ENCODE measurements at places on chromosomes 7 and 10.

DNA sequence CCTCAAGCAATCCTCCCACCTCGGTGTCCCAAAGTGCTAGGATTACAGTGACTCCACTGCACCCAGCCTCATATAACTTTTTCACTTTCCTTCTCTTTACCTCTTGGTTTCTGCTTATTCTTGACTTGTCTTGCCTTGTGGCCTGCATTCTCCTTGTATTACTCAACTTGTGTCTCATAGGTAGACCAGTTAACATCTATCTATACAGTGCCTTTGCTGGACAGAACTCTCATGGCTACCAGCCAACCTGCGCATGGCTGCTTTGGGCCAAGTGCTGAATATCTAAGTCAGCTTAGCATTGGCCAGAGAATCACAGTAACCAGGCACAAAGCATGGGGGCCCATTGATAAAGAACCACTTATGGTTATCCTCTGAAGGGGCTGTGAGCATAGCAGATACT is 42.6 kb upstream of the ZNRF2 start:
- no peak for DNase-seq

GRCh38 chr10:71779641-71780040 is 6.3 kb upstream of the VSIR start:
- DNase-seq = no peak

DNA sequence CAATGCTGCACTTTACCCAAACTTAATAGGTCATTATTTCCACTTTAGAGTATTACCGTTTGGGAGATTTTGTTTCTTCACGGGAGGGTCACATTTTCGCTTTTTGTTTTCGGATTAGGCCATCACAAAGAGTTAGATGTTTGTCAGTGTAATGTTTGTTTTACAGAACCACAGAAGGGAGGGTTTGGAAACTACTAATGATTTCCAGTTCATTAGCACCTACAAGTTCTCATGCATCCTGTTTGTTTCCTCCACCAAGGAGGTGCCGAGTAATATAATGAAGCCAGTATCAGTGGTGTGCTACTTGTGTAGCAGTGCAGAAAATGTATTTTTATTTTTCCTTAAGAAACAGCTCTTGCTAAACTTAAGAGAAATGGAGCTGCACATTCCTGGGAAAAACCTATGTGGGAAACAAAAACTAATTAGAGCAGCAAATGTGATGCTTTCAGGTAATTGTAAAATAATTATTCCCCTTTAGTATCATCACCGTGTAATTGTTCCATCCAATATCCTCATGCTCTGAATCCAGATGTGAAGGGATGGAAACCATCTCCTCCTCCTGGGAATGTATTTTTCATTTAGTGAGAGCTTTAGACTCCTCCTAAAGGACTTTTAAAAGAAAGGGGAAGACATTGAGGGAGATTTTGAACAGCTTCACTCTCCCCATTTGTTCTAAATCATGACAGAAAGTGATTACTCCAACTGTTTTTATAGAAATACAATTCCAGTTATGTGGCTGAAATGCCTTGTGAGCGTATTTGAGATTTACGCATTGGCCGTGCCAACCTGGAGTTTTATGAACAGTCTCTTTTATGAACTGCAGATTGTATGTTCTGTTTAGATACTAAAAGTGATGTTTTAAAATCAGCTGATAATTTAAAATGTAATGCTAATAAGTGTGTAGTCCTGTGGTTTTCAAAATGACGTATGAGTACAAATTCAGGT is 5.6 kb downstream of the CELF2 start:
- no peak for DNase-seq

GRCh38 chr10:58275261-58275660 is 6.3 kb downstream of the CISD1 start:
- DNase-seq = no peak

GRCh38 chr10:77673515-77674140 is 36.0 kb upstream of the KCNMA1 start:
- DNase-seq = no peak

DNA sequence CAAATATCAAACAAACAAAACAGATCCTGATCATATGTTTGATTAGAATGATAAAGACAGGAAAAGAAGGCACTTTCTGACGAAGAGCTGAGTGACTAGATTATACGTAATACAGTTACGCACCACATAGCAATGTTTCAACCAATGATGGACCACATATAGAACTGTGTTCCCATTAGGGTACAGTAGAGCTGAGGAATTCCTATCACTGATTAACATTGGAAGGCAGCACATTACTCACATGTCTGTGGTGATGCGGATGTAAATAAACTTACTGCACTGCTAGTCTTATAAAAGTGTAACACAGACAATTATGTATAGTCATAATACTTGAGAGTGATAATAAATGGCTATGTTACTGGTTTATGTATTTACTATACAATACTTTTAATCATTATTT is 98.3 kb downstream of the PTN start:
- DNase-seq = no peak

DNA sequence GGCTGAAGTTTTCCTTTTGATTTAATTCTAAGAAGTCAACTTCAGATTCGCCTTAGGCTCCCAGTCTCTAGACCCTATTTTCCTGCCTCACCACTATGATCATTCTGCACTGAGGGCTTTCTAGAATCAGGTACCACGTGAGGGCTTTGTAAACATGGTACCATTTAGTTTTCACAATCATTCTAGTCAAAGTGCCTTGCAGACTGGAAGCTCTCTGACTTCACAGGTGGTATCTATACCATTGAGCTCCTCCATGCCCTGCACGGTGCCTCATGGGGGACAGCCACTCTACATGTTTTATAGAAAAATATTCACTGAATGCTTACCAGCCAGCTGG is 106.5 kb downstream of the ABLIM1 start:
- DNase-seq = no peak

DNA sequence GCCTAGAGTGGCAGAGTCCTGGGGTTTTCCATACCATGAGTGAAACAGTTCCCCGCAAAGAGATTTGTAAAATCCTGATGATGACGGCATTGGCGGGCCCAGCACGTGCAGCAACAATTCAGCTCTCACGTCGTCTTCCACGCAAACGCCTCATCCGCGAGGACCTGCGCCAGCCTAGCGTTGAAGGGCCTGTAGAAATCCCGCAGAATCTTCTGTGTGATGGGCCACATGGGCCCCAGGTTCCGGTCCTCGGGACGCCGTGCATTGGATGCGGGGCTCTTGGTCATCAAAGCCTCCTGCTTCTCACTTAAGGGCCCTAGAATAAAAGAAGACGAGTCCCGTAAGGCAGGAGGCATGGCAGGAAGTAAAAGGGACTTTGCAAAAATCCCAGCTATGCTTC is 83.4 kb downstream of the CHST15 start:
- DNase-seq = no peak

Data from A549 (cell line).